ENCODE measurements at places on chromosomes 16 and 17.

GRCh38 chr16:5951486-5951885 lies 853.9 kb upstream of the EEF2KMT start:
- DNase-seq = no peak

DNA sequence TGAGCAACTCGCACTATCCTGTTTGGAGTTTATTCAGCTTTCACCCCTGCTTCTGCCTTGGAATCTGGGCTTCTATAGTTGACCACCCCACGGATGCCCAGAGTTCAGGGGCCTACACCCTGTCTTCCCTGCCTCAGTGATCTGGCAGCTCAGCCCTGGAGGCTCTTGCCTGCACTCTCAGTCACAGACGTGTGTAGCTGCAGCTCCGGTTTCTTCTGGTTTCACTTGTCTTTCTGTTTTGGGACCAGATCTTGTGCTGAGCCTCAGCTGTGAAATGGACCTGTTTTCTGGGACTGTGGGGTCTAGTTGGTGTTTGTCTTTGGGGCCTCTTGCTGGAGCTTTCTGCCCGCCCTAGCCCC lies 5.8 kb downstream of the GPT2 start:
- DNase-seq = no peak

DNA sequence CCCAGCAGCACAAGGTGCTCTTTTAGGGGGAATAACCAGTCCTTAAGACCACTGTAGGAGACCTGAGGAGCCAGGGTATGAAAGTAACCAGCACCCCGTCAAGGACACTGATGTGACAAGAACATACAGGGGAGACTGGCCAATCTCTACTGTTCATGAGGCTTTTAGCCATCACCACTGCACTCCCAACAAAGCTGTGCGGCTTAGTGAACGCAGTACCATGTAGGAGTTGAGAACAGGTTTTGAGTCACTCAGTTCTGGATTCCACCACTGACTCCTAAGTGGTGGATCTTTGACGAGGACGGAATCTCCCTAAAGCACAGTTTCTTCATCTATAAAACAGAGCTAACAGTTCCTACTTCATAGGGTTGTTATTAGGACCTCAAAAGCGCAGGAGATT lies 26.8 kb downstream of the COG4 start:
- DNase-seq = peak; percentile 40

GRCh38 chr17:76452127-76452659 lies 759 bp downstream of the UBE2O start:
- DNase-seq = peak; percentile 40

- DNase-seq = peak; percentile 82
These were observed 22.0 kb upstream of the GOT2 start for GRCh38 chr16:58755989-58756649.

DNA sequence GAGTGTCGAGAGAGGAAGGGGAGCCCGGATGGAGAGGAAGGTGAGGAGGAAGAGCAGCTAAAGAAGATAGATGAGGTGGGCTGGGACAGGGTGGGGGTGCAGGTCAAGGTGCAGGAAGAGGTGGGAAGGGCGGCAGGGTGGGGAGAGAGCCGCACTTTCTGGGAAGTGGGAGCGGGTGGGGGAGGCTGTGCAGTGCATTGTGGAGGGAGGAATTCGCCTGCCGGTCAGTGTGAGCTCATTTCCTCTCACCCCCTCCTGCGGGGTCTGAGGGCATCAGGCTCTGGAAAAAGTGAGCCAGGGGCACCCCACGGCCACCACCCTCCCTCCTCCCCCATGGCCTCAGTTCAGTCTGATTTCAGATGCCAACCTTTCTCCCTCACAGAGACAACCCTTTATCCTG lies 2.5 kb upstream of the ARHGAP23 start:
- no peak for DNase-seq

DNA sequence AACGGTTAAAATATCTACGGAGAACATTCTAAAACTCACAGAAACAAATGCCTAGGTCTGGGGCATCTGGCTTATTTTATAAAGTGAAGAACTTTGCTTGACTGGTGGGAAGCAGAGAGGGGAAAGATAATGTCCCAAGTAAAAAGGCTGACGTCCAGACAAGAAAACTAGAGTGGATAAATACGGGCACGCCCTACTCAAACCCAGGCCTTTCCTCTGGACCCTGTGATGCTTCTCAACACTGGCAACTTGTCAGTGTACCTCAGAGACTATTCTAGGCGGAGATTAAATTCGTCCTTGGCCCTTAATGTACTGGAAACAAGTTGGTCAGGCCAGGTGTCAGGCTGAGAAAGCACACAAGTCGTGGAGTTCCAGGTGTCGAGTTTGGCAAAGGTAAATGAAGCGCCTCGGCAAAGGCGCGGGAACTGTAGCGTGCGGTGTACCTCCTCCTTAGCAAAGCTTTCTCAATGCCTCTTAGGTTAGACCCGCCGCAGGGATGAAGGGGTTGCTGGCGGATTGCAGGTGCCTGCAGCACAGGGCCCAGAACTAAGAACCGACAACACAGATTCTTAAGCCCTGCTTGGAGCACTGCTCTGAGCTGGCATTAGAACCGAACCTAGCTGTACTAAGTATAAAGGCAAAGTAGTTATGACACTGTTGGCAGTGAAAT lies 668 bp upstream of the UNK start:
- DNase-seq = peak; percentile 54

GRCh38 chr16:87835882-87836331 lies 33.4 kb downstream of the SLC7A5 start:
- DNase-seq = no peak

- DNase-seq = peak; percentile 41
These were observed 628 bp downstream of the GABARAPL2 start for GRCh38 chr16:75566758-75567255.

DNA sequence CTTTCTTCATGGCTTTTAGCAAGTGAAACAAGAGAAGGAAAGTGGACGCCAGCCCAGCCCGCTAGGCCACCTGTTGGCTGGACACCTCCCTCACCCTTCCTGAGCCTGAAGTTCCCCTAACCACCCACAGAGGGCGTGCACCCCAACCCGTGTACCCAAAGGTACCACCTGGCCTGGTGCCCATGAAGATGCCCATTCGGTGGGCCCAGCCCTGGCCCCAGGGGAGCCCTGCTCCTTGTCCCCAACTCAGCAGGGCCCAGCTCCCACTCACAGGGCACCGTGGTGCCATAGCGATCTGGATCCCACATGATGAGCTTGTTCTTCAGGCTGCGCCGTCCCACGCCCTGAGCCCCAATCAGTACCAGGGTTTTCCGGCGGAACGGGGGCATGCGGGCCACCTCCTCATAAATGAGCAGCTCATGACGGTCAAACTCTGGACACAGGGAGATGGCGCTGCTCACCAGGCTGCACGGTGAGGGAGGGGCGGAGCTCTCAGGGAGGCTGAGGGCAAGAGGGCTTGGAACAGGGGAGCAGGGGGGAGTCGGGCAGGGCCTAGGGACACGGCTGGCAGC lies 26.8 kb downstream of the MPP2 start:
- DNase-seq = peak; percentile 71

- peak; percentile 66 for DNase-seq
These were observed 44.8 kb upstream of the NFAT5 start for GRCh38 chr16:69520800-69521602.

GRCh38 chr16:51939378-51939871 lies 607.5 kb downstream of the TOX3 start:
- no peak for DNase-seq

GRCh38 chr16:17557949-17558348 lies 87.2 kb upstream of the XYLT1 start:
- DNase-seq = no peak

GRCh38 chr16:30136971-30137605 lies 14.1 kb upstream of the MAPK3 start:
- DNase-seq = no peak

GRCh38 chr17:77425791-77426641 lies 285.2 kb downstream of the SEC14L1 start:
- peak; percentile 73 for DNase-seq
